ENCODE measurements at places on chromosomes 5 and 9.

GRCh38 chr9:133347515-133347984 lies 381 bp downstream of the MED22 start:
- no peak for DNase-seq

DNA sequence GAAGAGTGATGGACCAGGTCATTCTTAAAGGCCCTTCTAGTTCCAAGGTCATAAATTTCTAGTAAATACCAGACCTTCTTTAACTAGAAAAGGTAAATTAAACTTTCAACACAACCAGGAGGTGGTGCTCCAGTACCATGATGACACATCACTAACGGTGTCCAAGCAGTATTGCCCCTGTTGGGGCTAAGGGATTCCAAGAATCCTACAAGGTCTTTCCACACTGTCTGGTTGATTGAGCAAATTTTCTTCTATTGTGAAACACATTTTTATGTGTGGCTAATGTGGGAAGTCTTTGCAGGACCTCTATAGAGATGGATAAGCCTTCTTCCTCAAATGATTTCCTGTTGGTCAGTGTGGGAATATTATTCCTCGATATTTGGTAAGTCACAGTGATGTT lies 459.6 kb upstream of the PAPPA start:
- DNase-seq = no peak

GRCh38 chr9:131595696-131596429 lies 50.5 kb downstream of the PRRT1B start:
- no peak for DNase-seq

- DNase-seq = no peak
Measured at GRCh38 chr5:1950708-1951103, 68.0 kb upstream of the IRX4 start.

DNA sequence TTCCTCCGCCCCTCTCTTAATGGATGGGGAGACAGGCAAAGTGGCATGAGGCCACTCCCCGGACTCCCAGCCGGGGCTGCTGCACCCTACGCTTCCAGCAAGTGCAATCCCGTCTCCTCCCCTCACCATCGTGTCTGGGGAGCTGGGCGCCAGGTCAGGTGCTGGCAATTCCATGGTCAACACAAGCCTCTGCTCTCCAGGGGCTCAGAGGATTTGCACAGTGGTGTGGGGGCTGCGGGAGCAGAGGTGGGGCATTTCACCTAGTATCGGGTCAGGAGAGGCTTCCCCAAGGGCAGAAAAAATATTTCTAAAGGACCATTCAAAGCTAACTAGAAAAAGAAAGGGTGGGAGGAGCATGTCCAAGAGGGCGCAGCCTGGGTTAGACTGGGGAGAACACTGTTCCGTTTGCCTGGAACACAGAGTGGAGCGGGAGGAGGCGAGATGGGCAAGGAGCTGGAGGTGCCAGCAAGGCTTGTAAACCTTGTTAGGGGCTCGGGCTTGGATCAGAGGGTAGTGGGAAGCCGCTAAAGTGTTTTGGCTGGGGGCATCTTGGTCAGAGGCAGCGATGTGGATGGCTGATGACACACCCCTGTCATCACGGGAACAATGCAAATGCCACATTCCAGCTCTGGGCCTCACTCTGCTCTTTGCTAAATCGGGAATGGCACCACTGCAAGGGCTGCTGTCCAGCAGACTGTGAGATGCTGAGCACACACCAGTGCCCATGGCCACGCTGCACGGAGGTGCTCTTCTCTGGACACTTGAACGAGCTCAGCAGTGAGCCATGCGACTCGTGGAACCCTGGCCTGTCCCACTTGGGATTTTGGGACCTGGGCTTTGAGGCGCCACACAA lies 191.7 kb downstream of the CDK5RAP2 start:
- no peak for DNase-seq

DNA sequence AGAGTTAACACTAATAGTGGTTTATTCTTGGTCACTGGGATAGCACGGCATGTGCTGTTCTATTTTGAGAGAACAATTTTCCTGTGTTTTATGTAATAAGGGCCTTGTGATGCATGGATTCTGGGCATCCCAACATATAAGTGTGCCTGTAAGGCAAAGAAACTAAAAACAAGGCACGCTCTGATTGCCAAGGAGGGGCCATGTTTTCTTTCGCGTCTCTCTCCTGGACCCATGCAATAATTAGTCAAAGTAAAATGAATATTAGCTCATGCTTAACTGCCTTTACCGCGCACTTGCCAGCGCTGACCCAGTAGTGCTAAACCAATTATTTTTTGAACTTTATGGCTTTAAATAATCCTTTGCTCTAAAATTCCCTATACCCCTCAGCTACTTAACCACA lies 140.9 kb downstream of the PSAT1 start:
- no peak for DNase-seq

DNA sequence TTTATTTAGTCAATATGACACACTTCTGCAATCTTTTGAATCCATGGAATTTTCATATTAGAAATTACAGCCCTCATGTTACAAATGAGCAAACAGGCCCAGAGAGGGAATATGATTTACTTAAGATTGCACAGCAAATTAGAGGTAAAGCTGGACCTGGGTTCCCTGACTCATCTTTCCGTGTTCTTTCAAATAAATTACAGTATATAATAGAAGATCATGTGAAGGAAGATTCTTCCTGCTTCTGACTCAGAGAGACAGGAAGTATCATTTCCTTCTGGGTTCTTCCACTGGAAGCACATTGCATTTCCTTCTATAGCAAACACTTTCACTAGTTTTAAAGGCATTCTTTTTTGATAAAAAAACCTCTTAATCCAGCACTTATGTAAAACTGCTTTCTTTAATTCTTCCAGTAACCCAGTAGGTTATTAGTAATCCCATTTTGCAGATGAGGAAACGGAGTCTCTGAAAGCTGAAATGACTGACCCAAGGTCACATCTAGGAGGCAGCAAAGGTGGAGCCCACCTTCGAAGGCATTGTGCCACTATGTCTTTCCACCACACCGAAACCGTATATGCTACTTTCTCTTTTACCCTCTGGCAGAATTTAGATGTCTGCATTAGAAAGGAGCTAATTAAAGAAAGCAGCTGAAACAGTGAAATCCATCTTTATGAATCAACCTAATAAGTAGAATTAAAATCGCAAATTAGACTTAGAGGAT lies 566.7 kb upstream of the KLF4 start:
- DNase-seq = no peak

DNA sequence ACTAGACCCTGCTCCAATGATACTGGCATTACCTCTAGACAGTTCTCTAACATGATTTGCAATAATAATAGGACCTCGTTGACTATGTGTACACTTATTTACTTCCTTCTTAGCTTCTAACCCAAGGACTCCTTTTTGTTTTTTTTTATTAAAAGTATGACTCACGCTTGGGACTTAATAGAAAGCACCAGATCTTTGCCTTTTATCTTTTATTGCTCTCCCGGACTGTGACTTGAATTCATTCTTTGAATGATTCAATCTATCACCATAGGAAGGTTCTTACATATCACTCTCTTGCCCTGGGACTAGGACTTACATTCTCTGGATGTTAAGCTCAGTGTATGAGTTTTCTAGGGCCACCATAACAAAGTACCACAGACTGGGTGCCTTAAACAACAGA lies 9.0 kb downstream of the C9 start:
- DNase-seq = no peak

DNA sequence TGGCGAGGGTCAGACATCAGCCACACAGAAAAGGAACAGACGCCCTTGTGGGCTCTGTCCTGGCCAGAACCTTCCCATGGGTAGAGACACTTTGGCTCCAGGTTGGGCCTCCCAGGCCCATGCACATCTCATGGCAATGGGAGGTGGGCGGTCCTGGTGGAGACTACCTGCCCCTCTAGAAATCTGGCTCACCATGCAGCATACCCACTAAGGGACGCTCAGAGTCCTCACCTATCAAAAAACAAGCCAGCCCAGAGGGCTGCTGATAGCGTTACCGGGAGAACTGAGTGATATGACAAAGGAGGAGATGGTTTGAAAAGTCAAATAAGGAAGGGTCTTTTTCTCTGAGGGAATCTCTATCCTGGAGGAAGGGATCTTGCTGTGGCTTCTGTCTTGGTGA lies 62.1 kb downstream of the C5orf15 start:
- DNase-seq = no peak
